ENCODE measurements at places on chromosomes 4 and X.

- no peak for DNase-seq
Measured at GRCh38 chr4:1421657-1422056, 15.4 kb upstream of the NKX1-1 start.

DNA sequence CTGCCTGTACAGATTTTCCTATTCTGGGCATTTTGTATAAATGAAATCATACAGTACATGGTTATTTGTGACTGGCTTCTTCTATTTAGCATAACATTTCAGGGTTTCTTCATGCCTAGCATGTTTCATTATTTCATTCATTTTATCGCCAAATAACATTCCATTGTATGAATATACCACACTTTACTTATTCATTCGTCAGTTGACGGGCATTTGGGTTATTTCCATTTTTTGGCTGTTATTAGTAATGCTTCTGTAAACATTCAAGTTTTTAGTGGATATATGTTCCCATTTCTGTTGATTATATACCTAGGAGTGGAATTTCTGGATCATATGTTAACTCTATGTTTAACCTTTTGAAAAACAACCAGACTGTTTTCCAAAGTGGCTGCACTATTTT lies 47.5 kb downstream of the INTS12 start:
- no peak for DNase-seq

- DNase-seq = no peak
Measured at GRCh38 chr4:94570558-94570957, 118.8 kb downstream of the PDLIM5 start.

DNA sequence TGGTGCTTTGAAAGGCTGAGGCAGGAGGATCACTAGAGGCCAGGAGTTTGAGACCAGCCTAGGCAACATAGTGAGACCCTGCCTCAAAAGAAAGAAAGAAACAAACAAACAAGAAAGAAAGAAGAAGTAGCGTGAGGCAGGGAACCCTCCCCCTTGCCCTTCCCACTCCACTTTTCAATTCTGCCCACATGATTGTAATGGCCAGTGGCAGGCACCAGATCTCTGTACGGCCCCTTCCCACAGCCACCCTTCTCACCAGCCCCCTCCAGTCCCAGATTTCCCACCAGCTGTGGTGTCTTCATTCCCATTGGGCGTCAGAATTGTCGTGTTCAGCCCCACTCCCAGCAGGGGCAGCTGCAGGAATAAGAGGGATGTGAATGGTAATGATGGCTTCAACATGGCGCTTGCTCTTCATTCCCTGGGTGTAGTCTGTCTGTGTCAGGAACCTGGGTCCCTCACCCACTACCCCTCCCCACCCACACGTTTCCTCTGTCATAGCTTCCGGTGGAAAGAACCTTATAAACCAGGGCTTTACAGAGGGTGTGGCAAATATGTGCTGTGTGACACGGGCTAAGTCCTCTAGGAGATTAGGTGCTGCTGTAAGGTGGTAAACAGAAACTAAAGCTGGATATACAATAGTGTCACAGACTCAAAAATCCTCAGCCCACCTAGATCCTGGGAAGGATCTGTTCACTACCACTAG lies at the start of gene IL2RG:
Gene IL2RG, minus strand, starts transcription at position 437 of the 703 bp plus-strand sequence. Its CDS starts 38 bp downstream, at position 399.
- peak; percentile 73 for DNase-seq

DNA sequence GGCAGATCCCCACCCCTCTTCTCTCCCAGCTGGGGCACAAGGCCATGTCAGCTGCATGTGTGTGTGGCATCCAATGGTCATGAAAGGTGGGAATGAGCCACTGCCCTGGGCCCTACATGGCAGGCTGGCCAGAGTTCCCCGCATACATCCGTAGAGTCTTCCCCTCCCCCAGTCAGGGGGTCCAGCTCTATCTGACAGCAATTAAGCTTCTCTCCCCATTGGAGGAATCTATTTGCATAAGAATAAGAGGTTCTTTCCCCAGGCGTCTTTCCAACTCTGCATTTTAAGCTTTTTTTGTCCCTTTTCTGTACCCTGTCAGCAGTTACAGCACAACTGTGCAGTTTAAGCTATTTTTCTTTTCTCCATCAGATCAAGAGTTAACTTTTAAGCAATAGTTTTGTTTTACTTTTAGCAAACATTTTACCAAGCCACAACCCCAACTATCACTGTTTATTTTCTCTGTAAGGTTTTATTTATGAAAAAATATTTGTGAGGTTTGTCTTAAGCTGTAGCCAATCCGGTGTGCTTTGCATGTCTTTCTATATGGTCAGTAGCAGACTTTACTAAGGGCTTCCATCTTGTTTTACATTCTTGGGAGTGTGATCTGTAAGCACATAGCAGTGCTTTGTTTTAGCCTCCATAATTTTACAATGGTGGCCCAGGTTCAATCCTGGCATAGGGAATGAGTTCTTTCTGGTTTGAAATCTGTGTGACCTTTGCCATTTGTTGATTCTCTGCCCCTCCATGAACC lies 28.7 kb downstream of the NLRP2B start:
- DNase-seq = no peak

- no peak for DNase-seq
Measured at GRCh38 chrX:143461606-143462005, 55.7 kb downstream of the SPANXN3 start.

GRCh38 chrX:150897421-150898320 lies 797 bp downstream of the CD99L2 start:
- DNase-seq = peak; percentile 40

DNA sequence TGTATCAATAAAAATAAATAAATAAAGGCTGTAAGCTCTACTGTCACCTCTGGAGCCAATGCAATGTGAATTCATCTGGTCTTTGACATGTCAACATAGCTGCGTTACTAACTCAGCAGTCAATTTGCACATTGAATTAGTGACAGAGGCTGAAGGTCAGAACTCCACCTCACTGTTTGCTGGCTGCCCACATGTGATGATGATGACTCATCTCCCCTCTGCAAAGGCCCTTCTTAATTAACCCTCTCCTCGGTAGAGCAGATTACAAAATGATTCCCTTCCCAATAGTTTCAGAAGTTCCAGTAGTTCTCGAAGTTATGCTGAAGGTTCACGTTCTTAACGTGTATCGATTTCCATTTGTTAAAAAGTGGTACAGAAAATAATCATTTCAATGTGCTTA lies 1626.0 kb upstream of the TENM3 start:
- DNase-seq = no peak

DNA sequence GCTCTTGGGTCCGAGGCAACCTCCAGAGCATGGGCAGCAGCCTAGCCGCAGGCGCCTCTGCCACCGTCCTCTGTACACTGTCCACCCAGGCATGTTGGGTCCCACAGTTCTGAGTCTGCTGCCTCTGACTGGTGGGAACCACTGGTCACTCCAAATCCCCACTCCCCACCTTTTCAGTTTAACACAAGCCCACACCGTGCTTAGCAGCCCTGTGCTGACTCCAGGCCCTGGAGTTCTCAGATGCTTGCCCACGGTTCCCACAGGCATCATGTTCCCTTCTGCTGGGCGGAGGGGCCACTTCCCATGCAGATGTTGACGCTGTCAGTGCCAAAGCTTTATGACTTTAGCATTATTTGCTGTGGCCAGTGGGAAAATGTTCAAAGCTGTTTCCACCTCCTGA lies 104.5 kb downstream of the SCD5 start:
- DNase-seq = no peak

DNA sequence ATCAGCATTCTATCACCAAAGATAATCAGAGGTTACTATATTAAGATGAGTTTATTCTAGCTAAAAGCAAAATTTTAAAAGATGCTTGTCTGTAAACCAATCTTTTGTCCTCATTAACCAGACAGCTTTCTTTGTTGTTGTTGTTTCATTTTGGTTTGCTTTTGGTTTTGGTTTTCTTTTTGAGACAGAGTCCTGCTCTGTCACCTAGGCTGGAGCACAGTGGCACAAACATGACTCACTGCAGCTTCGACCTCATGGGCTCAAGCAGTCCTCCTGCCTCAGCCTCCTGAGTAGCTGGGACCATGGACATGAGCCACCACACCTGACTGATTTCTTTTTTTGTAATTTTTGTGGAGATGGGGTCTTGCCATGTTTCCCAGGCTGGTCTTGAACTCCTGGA lies 102.9 kb downstream of the COX18 start:
- no peak for DNase-seq

DNA sequence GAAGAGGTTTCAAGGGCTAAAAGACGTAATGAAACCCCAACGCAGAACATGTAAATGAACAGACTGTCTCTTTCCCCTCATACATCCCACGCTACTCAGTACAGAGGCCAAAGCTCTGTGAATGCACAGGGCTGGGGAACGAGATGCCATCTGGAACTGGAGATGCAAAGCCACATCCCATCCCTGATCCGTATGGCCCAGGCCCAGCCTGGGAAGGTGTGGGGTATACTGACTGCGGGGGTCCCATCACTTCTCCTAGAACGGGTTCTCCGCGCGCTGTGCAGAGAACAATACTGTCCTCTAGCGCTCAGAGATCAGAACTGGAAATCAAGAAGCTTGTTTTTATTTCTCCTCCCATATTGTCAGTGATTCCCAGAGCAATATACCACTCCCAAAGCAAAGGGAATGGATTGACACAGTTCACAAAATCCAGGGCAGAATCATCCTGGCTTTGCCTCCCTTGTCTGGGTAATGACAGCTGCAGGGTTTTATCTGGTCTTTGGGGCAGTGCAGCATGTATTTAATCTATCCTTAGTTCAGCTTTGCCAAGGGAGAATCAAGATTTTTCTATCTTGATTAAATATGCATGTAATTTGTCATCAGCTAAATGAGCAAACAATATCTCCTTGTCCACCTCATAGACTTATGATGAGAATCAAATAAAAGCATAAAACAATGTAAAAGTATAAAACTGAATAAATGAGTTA lies 47.3 kb upstream of the TLR3 start:
- DNase-seq = no peak

DNA sequence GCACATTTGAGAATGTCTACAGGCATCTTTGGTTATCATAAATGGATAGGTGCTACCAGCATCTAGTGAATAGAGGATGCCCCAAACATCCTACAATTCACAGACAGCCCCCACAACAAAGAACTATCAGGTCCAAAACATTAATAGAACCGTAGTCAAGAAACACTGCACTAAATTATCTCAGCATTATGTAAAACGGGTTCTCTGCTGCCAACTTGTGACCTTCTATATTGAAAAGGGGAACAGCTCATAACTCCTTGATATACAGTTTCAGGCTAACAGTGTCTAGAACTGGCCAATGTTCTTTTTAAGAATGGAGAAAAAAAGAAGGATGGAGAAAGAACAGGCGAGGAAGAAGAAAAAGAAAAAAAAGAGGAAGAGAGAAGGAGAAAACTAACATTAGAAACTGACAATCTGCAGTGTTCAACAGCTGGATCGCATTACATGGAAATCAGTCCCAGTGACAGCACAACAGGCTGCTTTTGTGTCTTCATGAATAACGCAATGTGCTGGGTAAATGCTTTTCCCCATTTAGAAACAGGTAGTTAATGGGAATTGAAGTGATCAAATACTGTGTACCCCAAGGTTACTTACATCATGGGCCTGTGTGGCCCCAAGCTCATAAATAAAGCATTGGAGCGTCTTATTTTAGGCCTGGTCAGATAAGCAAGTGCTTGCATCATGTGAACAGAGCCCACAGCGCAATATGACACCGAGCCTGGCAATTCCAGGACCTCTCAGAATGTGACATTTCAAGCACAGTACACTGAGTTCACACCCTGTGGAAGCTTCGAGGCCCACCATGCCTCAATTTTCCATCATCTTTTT lies 339.5 kb downstream of the DHX15 start:
- DNase-seq = no peak

DNA sequence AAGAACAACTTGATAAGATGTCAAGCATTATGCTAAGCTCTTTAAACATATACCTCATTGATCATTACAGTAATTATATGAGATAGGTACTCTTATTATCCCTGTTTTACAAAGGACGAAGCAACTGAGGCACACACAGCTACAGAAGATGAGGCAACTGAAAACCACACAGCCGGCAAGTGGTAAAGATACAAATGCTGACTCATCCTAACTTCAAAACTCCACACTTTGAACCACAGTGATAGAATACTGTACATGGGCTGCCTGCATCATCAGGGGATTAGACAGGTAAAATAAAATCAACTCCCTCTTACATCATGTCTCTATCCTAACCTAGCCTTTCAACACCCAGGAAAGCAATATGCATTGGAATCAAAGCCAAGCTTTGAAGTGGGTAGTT lies 47.8 kb downstream of the LHFPL1 start:
- no peak for DNase-seq

DNA sequence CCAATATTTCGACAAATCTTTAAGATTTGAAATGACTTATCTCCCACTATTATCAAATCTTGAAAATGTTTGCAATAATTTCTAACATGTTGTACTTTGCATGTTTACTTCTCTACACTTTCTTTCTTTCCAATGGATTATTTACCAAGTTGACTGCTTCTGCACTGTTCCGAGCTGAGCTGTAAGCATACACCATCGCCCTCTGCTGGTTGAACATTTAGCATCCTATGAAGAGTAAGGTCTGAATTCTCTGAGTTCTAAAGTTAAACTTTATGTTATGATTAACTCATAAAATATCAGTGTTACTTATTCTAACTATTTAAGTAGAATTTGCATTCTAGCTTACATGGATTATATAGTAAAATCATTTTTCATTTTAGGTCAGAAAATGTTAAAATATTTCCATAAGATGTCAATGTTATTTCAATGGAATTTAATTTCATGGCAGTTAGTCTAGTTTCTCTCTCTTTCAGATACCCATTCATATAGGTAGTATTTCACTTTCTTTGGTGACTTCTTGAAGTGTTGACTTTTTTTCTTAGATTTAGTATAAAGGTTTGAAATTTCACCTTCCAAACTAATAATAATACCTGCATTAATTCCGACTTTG lies 137.4 kb downstream of the DKK2 start:
- DNase-seq = no peak

GRCh38 chrX:87728459-87728858 lies 210.9 kb downstream of the KLHL4 start:
- no peak for DNase-seq

GRCh38 chr4:70754990-70755688 lies 33.4 kb downstream of the RUFY3 start:
- DNase-seq = no peak

DNA sequence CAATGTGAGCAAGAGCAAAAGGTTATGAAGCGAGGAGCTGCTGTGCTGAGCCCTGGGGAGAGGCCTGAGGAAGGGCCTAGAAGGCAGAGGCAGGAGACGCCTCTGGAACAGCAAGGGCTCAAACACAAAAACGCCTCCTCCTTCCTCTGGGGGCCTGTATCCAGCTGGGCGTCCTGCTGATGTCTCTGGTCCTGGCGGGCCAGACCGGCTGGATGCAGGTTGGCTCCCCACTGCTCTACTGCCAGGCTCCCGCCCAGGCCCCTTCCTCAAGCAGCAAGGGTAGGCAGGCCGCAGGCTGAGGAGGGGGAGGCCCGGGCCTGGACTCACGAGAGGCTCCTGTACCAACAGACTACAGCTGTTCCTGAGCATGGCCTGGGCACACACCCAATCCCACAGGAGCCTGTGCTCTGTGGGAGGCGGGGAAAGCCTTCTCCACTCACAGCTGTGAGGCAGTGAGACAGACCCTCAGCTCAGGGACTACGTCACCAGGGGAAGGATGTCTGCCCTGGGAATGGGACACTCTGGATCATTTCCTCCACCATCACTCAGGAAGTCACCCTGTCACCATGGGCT lies 2.3 kb downstream of the HAUS7 start:
- DNase-seq = no peak

DNA sequence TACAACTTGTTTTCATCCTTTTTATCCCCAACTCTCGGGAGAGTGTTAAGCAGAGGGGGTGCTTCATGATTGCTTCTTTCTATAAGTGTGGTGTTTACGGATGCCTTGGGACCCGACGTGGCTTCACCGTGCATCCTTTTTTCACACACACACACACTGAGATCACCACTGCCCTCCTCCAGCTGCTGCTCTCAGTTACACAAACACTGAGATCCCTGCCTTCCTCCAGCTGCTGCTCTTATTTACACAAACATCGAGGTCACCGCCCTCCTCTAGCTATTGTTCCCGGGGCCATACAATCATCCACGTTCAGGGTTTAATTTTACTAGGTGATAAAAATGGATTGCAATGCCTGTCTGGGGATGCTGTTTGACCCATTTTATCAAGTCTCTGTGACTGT lies 155.4 kb upstream of the FAM9B start:
- no peak for DNase-seq

Measured in stimulated activated naive CD4-positive, alpha-beta T cell treated with Interleukin-2 at 50 U/mL for 16 hours (primary cell).